Kasumi-1 (cell line): ENCODE measurements at places on chromosomes 13 and 19.

- no peak for DNase-seq
Observed at GRCh38 chr19:31350033-31350692, 927 bp upstream of the TSHZ3 start.

DNA sequence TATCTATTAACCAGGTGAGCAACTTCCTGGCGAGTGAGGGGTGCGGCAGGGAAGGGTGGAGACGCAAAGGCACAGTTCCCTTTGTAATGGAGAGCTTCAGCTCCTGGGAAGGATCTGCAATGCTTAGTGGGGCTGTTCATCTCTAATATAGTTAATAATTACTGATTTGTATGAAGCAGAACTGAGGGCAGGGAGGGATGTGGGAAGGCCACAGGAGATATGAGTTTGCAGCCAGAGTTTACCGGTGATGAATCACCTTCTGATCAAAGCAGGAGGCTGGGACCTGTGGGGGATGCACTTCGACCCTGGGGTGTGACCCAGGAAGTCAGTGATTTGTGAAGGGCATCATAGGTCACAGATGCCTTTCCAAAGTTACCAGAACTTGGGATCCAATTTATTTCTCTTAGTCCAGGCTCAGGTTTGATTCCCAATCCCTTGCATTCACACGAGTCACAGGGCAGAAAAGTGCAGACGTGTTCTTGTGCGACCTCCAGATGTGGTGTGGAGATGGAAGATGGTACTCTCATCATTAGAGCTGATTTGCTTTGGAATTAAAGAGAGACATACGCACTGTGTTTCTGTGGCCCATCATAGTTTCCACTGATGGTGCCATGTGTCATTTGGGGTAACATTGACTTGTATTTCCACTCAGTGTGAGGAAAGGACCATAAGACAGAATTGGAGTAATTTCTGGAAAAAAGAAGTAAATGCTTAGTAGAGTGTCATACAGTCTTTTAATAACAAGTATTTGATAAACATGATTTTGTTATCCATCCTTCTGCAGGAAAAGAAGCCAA is 55.0 kb downstream of the LRCH1 start:
- DNase-seq = no peak

DNA sequence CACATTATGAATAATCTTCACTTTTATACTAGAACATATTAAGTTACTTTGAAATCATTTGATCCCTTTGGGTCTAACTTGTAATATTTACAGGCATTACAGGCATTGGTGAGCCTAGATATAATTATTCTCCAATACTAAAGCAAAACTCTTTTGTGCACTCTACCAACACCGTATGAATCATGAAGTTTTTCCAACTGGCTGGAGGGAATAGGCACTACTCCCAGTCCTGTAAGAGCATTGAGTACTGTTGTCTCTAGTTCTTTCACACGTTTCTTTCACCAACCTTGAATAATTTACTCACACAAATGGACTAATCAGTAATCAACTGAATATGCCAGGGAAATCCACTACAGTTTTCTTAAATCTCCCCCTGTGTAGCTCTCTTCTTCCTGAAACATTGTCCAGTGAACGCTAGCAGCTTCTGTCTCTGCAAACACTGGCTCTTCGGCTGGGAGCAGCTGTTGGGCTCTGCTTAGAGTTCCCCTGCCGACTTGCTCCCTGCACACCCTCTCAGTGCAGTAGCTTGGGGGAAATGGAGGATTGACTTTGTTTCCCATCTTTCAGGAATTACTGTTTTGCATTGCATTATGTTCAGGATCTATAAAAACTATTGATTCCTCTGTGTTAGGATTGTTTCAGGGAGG is 476.7 kb downstream of the RFC3 start:
- no peak for DNase-seq

GRCh38 chr19:53730391-53730790 is 93.7 kb downstream of the NLRP12 start:
- DNase-seq = no peak

DNA sequence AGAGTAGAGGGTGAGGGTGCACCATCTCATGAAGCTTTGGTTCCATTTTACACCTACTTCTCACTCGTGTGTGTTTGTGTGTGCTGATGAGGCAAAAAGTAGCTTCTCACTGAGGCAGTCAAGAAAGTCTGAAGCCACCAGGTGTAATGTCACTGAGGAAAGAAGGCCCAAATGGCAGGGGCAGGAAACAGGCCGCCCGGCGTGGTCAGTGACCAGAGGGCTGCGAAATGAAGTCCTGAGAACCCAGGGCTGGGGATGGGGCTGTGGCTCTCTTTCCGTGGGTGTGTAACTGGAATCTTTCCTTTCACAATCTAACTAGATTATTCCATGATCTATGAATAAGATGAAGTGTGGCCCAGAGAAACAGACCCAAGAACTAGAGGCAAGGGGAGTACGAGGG is 25.5 kb upstream of the TFDP1 start:
- no peak for DNase-seq
